Gastroesophageal sphincter (tissue), 4 donors: ENCODE measurements at places on chromosomes 5 and 9.
A peak's percentile ranks its signal among the peaks of the same experiment; 100 is the strongest.

- ATAC-seq = no peak
Observed at GRCh38 chr5:59035681-59036080, 452.8 kb downstream of the RAB3C start.

- ATAC-seq = no peak
Observed at GRCh38 chr9:17315341-17315740, 180.5 kb downstream of the CNTLN start.

GRCh38 chr5:157294407-157295091 is 28.6 kb downstream of the CYFIP2 start:
- ATAC-seq = no peak

GRCh38 chr5:110900829-110901228 is 162.0 kb downstream of the SLC25A46 start:
- ATAC-seq = no peak

- ATAC-seq = no peak
Observed at GRCh38 chr5:5141339-5141599, 1.1 kb downstream of the ADAMTS16 start.

GRCh38 chr5:166957782-166958181 is 1333.7 kb upstream of the WWC1 start:
- ATAC-seq = no peak

GRCh38 chr5:176806137-176806536 is 4.2 kb upstream of the UNC5A start:
- ATAC-seq = no peak

DNA sequence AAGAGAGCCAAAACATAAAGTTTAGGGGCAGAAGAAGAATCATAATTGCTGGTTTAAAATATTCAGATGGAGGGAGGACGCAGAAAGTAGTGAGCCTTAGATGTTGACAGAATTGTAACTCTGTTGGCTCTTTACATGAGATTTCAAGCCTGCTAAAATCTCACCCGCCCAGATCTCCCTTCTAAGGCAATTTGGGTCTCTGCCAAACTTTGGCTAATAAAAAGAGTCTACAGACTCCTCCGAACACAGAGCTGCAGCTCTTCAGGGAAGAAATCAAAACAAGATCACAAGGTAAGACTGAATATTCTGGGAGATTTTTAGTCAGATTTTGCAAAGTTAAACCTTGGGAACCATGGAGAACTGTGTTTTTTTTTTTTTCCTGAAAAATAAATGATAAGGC is at the start of gene IL33:
TSS of gene IL33 (plus strand) at position 246 of the 400 bp plus-strand sequence. CDS start 25,888 bp downstream, outside the sequence.
- peak; percentile 60 for ATAC-seq

- ATAC-seq = no peak
Observed at GRCh38 chr9:10104774-10105173, 508.0 kb downstream of the PTPRD start.

DNA sequence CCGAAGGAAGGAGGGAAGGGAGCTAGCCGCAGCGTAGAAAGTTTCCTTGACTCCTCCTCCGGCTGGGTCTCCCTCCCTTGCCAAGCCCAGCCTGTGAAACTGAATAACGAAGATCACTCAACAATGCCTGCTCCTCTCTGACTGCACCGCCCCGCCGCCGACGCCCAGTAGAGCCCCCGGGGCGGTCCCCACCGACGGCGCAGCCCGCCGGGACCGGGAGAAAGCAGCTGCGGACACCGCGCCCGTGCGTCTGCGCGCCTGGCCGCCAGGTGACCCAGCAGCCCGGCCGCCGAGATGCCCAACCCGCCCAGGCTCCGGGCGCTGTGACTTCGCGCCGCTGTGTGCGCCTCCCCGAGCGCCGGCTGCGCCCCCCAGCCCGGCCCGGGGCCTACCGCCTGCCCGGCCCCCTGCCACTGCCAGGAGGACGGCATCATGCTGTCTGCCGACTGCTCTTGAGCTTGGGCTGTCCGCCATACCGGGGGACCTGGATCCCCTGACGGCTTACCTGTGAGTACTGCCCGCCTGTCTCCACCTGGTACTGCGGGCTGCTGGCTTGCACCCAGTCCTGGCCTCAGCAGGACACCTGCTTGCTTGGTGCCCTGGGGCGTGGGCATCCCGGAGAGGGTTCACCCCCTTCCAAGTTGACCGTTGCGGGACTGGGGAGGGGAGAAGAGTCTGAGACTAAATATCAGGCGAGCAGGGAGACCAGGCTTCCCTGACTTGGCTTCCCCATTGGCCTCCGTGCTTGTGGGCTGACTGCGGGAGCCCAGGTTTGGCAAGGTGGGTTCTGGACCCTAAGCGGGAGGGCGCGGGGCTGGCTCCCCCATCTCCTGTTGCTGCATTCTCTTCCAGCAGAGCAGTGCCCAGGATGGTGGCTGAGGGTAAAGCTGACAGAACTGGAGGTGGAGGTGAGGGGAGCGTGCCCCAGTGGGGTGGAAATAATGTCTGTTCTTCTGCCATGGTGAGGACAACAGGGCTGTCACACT is 26.2 kb upstream of the SPTLC1 start:
- peak; percentile 39 for ATAC-seq

- ATAC-seq = no peak
Observed at GRCh38 chr9:79263628-79264027, 308.1 kb upstream of the TLE4 start.
